Hair follicular keratinocyte (primary cell): ENCODE measurements at places on chromosomes 3 and 15. TPM values are rescaled to one million over a fixed set of nuclear protein-coding genes. Genes with fewer than 3 reads are reported as not detected.

The HAPLN3 gene
- total RNA-seq: 4.1 and 7.4 TPM in 2 replicates

The SPINT1 gene
- total RNA-seq: 210 and 272 TPM in 2 replicates

The CPN2 gene
- total RNA-seq: not detected in 2 replicates

The CHRD gene
- not detected in 2 replicates for total RNA-seq

The ATRIP gene
- 5.0 and 10.8 TPM in 2 replicates for total RNA-seq

The LTK gene
- total RNA-seq: not detected in 2 replicates

The ANKUB1 gene
- total RNA-seq: 0.04 and 0.31 TPM in 2 replicates

The SPTSSB gene
- 0.23 and 0.31 TPM in 2 replicates for total RNA-seq

The ADGRG7 gene
- total RNA-seq: not detected in 2 replicates
